ENCODE measurements at places on chromosomes 11 and 22. TPM values are rescaled to one million over a fixed set of nuclear protein-coding genes. Genes with fewer than 3 reads are reported as not detected.

VSIG2 gene
- total RNA-seq = not detected

GRCh38 chr11:117629891-117630538 lies 167.0 kb downstream of the DSCAML1 start:
- H3K36me3 ChIP-seq = no peaks in the 10 kb centered on the region
- H3K4me3 ChIP-seq = no peak overlapping the region
- H3K27ac ChIP-seq = no peak overlapping the region
- no peaks in the 10 kb centered on the region for H3K4me1 ChIP-seq
- H3K27me3 ChIP-seq = no peaks in the 10 kb centered on the region

CDC42BPG gene
- 0.61 TPM for total RNA-seq

- no peaks in the 10 kb centered on the region for H3K4me1 ChIP-seq
- H3K27ac ChIP-seq = no peak overlapping the region
- no peak overlapping the region for H3K4me3 ChIP-seq
Measured at GRCh38 chr22:44098021-44098739, 74.1 kb downstream of the PARVB start.

GRCh38 chr11:112523951-112524350 lies 263.3 kb upstream of the PLET1 start:
- H3K27ac ChIP-seq = no peak overlapping the region
- no peak overlapping the region for H3K4me3 ChIP-seq
- no peaks in the 10 kb centered on the region for H3K36me3 ChIP-seq
- H3K27me3 ChIP-seq = peaks cover 5% of the 10 kb centered on the region
- H3K4me1 ChIP-seq = peaks cover 9% of the 10 kb centered on the region
